NCI-H187 treated with DMSO at 0.1 percent for 48 hours (cell line): ENCODE measurements at places on chromosomes 12 and 14.

DNA sequence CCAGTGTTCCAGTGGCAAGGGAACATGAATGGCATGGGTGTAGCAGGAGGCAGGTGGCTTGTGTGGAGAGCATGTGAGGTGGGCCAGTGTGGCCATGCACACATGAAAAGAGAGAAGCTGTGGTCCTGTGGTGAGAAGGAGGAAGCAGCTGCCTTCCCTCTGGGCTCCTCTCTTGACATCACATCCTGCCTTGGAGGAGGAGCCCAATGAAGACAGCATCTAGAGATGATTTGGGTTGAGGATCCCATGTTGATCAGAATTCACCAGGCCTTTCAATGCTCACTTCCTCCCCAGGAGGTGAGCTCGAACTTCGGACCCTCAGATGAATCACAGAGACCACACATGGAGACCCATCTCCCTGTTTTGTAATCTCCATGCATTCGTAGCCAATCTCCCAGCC lies 82.6 kb downstream of the LRRC74A start:
- DNase-seq: no peak

DNA sequence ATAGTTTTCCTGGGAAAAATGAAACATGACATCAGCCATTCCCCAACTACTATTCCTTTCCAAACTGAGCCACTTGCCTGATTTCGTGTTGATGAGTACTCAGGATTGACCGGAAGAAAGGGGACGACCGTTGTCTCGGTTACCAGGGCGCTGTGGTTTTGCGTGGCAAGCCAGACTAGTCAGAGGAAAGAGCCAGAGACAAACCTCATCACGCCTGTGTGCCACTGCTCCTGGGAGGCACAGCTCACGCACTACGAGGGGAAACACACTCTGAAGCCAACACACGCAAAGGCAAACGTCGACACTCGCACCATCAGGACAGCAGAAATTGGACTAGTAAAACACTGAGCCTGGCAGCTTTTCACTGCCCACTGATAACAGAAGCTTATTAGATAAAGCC lies 35.0 kb downstream of the GIT2 start:
- no peak for DNase-seq

- no peak for DNase-seq
These were observed 56.3 kb upstream of the CPNE8 start for GRCh38 chr12:38961683-38962082.

DNA sequence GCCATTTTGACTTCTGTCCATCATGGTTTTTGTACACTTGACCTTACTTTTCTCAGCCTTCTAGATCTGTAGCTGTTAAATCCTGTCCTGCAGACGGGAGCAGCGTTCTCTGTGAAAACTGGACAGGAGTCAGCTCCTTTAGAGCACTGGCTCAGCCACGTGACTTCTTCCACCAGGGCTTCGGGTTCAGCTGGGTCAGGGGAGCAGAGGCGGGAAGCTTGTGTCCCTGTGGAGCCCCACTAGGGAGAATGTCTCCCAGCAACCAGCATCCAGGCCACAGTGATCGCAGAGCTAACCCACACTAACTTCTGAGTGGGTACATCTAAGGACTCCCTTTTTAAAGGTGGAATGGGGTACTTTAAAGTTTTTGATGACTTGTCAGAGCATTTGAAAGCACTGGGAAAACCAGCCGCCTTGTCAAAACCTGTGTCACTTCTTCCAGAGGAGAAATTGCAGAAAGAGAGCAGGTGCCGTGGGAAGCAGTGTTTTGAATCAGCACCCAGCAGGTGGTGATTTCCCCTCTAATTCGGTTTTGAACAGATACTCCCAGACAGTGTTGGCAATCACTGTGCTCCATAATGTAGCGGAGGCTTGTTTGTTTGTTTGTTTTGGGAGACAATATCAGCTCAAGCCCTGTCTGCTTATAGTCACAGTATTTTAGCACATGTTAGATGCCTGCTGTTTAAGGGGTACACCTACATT lies 17.9 kb downstream of the DERA start:
- no peak for DNase-seq

DNA sequence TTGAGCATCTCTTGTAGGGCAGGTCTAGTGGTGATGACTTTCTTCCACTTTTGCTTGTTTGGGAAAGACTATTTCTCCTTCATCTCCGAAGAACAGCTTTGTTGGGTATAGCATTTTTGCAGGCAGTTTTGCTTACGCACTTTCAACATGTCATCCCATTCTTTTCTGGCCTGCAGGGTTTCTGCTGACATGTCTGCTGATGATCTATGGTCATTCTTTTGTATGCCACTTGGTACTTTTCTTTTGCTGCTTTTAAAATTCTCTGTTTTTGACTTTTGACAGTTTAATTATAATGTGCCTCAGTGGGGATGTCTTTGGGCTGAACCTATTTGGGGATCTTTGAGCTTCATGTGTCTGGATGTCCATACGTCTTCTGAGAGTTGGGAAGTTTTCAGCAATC lies 78.2 kb downstream of the PTHLH start:
- no peak for DNase-seq

GRCh38 chr14:99990268-99991170 lies 74.7 kb upstream of the EVL start:
- no peak for DNase-seq

DNA sequence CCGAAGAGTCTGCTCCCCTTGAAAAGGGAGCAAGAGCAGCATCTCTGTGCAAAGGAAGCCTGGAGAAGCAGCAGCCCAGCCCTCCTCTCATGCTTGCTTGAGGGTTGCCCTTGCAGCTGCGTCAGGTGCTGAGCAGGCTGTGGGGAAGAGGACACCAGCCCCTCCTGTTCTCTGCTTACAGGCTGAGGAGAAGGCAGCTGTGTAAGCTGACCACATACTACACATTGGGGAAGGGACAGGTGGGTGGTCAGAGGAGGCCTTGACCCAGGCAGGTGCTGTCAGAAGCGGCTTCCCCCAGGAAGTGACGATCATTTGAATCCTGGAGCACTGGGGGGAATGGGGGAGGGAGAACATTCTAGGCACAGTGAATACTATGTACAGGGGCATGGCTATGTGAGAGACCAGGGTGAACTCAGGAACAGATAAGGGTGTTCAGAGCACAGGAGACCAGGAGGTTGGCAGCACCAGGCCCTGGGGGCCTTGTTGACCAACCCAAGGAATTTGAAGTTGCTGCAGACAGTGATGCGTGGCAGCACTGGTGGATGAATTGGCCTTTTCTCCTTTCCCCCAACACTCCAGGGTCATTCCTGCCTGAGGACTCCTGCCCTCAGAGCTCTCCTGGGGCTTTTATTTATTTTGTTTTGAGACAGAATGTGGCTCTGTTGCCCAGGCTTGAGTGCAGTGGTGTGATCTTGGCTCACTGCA lies 2.7 kb upstream of the KLC1 start:
- peak; percentile 28 for DNase-seq

GRCh38 chr14:83646228-83646627 lies 1883.7 kb upstream of the FLRT2 start:
- no peak for DNase-seq

DNA sequence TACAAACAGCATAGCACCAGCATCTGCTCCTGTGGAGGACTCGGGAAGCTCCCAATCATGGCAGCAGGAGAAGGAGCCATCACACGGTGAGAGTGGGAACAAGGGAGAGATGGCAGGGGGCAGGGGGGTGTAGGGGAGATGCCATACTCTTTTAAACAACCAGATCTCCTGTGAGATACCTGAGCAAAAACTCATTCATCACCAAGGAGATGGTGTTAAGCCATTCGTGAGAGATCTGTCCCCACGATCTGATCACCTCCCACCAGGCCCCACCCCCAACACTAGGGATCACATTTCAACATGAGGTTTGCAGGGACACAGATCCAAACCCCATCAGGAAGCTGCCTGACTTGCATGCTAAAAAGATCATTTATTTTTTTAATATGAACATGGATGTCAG lies 499.3 kb downstream of the TMEM132D start:
- no peak for DNase-seq

DNA sequence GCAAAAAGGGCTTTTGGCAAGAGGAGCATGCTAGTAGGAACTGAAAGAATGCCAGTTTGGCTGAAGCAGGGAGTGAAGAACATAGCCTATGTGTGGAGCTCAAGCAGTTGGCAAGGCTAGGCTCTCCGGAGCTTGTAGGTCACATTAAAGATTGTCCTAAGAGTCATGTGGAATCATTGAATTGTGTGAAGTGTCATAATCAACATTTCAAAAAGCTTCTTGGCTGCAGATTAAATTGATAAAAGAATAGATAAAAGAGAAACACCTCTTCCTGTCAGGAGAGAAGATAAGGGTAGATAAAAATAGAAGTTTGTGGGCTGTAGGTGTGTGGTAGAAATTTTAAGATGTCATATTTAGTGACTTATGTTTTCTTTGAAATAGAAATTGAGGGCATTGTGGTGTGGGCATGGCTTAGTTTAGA lies 36.1 kb downstream of the CPSF6 start:
- no peak for DNase-seq

DNA sequence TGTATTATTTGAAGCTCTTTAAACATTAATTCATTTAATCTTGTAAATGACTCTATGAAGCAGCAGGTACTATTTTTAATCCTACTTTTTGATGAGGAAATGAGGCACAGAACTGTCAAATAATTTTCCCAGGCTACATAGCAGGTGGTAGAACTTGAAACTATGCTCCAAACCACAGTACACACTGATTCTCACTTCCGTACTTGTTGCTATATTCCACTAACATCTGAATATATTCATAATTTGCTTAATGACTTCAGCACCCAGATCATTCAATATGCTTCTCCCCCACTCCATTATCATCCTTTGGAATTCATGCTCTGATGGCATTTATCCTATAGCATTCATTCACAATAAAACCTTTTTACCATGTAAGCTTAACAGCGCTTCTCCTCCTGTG lies 4.9 kb downstream of the ERGIC2 start:
- no peak for DNase-seq

GRCh38 chr12:46209170-46209569 lies 59.7 kb downstream of the SLC38A1 start:
- DNase-seq: no peak

DNA sequence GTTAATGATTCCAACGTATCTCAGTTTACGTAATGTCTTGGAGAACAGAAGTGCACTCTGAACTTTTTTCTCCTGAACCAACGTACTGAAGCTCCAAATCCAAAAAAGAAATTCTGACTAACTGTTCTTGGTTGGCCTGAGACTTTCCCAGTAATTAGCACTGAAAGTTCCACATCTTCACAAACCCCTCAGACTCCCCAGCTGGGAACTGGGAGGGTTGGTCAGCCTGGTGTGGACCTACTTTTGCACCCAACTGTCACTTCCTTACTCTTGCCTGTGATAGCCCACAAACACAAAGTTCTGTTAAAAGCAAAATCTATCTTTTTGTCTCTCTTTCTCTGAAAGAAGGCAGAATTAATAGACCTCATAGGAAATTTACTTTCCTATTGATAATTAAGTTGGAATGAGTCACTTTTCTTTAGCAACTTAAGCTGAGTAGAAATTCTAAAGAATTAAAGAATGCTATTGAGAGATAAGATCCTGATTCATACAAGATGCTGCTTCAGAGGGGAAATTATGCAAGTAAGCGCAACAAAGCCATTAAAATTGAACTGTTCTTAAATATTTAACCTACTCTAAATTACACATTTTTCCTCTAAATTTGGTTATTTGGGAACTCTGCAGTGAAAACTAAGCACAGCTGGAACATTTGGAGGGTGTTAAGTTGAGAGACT lies 155.0 kb downstream of the EPS8 start:
- no peak for DNase-seq

- no peak for DNase-seq
These were observed 32.7 kb downstream of the ANAPC7 start for GRCh38 chr12:110370732-110371231.

GRCh38 chr14:101961746-101962502 lies 2.4 kb upstream of the DYNC1H1 start:
- DNase-seq: no peak

DNA sequence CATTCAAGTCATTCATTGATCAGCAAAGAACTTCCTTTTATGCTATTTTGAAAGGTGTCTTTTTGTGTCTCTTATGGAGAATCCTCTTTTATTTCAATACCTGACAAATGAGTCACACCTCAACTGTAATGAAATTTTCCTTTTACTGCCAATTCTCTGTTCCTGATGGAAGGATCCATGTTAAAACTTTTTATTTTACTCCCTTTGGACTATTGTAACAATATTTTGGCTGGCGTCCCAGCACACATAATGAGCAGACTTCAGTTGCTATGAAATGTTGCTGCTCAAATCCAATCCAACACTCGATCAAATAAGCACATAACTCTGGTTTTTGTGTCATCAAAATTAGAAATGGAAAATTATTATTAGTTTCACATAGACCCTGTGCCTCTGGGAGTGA lies 21.9 kb upstream of the SLC15A5 start:
- DNase-seq: no peak

DNA sequence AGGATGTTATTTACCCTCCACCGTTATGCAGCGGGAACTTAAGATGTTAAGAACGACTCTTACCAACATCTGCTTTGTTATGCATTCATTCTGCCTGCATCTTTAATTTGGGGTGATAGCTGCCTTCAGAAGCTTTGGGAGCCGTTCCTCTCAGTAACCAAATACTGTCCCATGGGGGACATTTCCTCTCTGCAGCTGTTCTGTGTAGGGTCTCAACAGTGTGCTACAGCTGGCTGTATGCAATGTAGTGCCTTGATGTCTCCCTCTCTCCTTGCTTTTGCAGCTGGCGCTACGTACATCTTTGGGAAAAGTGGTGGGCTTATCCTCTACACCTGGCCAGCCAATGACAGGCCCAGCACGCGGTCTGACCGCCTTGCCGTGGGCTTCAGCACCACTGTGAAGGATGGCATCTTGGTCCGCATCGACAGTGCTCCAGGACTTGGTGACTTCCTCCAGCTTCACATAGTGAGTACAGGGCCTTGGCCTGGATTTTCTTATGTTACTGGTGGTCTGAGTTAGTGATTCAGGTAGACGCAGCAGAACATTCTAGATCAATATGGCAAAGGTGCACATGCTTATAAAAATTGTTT lies 744.3 kb downstream of the DIO2 start:
- DNase-seq: no peak

DNA sequence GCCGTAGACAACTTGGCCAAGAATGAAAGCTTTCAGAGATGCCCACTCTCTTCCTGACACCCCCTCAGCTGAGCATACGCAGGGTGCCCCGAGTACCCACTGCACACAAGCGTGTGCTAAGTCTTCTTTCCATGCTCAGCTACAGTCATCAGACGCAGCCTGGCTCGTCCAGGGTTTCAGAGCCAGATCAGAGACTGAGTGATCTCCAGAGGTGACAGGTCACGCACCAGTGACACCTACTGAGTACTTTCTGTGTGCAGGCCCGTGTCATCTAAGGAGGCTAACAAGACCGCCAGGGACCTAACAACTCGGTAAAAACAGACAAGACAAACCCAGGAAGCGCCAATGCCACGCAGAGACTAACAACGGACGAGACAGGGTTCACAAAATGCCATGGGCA lies 25.1 kb downstream of the STX2 start:
- no peak for DNase-seq
